HFFc6 (cell line): ENCODE measurements at places on chromosomes 11 and 22. TPM values are rescaled to one million over a fixed set of nuclear protein-coding genes. Genes with fewer than 3 reads are reported as not detected.

Gene IFITM10
- total RNA-seq: 0.38 to 0.92 TPM (median 0.70 TPM) in 3 replicates

Gene CD3D
- total RNA-seq: not detected in 3 replicates

Gene RAB39A
- total RNA-seq: not detected in 3 replicates

DNA sequence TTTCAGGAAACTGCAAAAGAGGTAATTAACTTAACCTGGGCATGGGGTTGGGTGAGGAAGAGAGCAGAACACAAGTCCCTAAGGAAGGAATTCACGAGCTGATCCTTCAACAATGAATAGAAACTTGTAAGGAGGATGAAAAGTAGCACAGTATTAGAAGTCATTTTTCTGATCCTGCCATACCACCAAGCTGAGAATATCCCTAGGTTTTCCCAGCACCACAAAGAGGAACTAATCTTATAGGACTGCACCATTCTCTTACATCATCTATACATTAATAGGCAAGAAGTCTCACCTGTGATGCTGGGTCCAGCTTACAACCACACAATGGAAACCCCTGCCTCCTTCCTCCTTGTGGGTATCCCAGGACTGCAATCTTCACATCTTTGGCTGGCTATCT is at the start of gene OR52I1:
Gene OR52I1 (plus strand): TSS at position 301 of the 400 bp plus-strand sequence. CDS start 0 bp downstream, at position 301.
- no peaks in the 10 kb centered on the region; the same call in 1 of the 2 replicates for H3K36me3 ChIP-seq
- H3K4me1 ChIP-seq: no peaks in the 10 kb centered on the region
- no peak for DNase-seq

DNA sequence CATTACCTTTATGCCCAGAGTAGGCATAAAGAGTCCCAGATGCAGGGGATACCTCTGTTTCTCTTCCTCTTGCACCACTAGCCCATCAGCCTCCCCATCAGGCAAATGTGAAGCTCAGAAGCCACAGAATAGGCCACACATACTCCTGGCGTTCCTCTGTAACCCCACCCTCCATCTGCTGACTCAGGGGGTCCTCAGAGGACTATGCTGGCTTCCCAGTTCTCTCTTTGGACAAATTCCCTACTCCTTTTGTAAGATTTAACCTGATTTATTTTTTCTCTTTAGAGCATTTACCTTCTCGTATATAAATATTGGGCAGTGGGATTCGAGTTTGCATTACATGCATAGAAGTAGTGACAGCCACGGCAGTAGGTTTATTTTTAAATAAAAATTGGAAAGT is 262.3 kb upstream of the CADM1 start:
- no peak overlapping the region for H3K4me3 ChIP-seq
- H3K27me3 ChIP-seq: no peaks in the 10 kb centered on the region
- H3K27ac ChIP-seq: no peak overlapping the region
- H3K4me1 ChIP-seq: no peaks in the 10 kb centered on the region

- H3K27me3 ChIP-seq: no peaks in the 10 kb centered on the region
- H3K4me1 ChIP-seq: no peaks in the 10 kb centered on the region
- H3K27ac ChIP-seq: no peak overlapping the region
- H3K4me3 ChIP-seq: no peak overlapping the region
These were observed 45.3 kb downstream of the CADM1 start for GRCh38 chr11:115458877-115459276.

- no peak overlapping the region for H3K27ac ChIP-seq
- no peak overlapping the region for H3K4me3 ChIP-seq
- no peaks in the 10 kb centered on the region for H3K36me3 ChIP-seq
- H3K27me3 ChIP-seq: no peaks in the 10 kb centered on the region
- H3K4me1 ChIP-seq: no peaks in the 10 kb centered on the region
These were observed 6.2 kb upstream of the RBM4B start for GRCh38 chr11:66683877-66684276.

DNA sequence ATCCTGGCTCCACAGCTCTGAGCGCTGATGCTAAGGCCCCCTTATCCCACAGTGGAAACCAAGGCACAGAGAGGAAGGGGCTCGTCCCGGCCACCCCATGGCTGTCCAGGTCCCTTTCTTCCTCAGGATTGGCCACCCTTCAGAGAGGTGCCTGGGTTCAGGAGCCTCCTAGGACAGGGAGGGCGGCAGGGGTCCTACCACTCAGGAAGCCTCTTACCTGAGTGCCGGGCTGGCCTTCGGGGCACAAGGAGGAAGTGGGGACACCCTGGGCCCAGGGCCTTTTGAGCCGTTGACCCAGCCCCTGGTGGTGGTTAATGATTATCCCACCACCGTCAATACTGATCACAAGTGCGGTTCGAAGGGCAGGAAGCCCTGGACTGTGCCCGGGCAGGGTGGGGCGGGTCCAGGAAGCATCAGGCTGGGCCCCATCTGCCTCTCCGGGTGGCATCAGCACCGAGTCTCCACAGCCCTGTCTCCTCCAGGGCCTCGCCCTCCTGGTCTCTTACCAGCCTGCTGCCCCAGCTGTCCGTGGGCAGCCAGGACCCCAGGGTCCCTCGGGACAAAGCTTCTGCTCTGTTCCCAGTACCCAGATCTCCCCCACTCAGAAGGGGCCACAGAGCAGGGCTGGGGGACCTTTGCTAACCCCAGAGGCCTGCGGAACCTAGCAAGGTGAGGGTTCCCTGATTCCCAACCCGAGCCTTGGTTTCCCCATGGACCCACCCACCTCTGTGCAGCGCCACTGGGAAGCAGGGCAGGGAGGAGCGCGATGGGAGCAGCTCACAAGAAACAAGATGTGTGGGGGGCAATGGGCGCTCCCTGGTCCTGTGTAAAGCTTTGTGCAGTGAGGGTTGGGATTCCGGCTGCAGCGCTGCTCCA is 15.0 kb upstream of the EHD1 start:
- H3K27me3 ChIP-seq: no peaks in the 10 kb centered on the region
- H3K27ac ChIP-seq: no peak overlapping the region
- H3K36me3 ChIP-seq: no peaks in the 10 kb centered on the region
- no peak for DNase-seq
- no peak overlapping the region for H3K4me3 ChIP-seq

GRCh38 chr11:6452219-6452618 is 11.4 kb upstream of the HPX start:
- peaks cover 9% of the 10 kb centered on the region; the same call in 1 of the 2 replicates for H3K36me3 ChIP-seq
- no peak for DNase-seq
- no peak overlapping the region for H3K4me3 ChIP-seq
- no peaks in the 10 kb centered on the region for H3K27me3 ChIP-seq
- H3K4me1 ChIP-seq: 0 out of 2 replicates have a peak, but pooled peaks cover 6% of the 10 kb centered on the region

DNA sequence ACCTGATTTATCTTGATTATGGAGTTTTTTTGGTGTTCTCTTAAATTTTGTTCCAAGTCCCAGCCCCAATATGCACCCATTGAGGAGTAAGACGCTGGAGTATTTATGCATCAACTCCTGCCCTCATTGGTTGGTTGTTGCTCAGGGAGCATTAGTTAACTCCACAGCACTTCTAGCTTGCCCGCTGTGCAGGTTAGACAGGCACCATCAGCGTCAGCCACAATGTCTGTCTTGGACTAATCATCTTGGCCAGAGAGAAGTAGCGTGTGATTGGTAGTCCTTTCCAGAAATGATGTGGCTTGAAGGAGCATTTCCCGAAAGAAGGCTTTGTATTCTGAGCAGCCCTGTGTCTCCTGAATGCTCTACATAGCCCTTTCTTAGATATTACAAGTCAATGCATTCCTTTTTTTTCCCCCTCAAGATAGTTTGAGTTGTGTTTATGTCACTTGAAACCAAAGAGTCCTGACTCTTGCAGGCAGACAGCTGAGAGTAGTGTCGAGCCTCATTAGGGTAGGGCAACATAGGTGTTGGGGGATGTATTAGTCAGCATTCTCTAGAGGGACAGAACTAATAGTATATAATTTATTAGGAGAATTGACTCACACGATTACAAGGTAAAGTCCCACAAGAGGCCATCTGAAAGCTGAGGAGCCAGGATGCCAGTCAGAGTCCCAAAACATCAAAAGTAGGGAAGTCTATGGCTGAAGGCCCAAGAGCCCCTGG is 94.6 kb upstream of the RCN1 start:
- no peak overlapping the region for H3K27ac ChIP-seq
- H3K4me3 ChIP-seq: peak overlapping the region; percentile 83; the same call in 1 of the 2 replicates
- H3K36me3 ChIP-seq: no peaks in the 10 kb centered on the region
- no peak for DNase-seq
- H3K4me1 ChIP-seq: peaks cover 17% of the 10 kb centered on the region; the same call in 1 of the 2 replicates

DNA sequence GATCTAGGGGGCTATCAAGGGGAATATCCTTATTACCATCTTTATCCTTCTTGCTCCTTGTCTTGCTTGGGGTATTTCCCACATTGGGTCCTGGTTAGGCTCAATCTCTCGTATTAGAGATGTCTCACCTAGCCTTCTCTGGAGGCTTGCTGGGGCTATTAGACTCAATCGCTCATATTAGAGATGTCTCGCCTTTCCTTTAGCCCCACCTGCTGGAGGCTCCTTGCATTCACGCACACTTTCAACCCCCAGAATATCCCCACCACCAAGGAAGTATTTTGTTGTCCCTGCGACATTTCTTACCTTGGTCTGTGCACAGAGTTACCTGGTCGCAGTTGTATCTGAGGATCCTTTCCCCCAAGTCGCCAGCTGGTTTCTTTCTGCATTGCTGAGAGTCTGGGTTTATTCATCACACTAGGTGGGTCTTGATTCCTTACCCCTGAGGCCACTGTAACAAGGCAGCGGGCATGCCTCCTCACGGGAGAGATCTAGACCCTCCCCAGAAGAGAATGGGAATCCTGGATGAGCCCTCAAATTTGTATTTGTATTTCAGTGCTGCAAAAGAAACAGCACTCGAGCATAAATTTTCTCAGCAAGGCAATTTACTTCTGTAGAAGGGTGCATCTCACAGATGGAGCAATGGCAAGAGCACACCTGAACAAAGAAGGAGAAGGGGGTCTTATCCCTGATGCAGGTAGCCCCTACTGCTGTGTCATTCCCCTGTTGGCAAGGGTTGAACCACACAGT is 15.9 kb upstream of the HYLS1 start:
- H3K4me3 ChIP-seq: no peak overlapping the region
- no peaks in the 10 kb centered on the region for H3K36me3 ChIP-seq
- H3K4me1 ChIP-seq: no peaks in the 10 kb centered on the region
- peaks cover 1% of the 10 kb centered on the region; the same call in 1 of the 2 replicates for H3K27me3 ChIP-seq
- peak; percentile 16 for DNase-seq

GRCh38 chr22:42841444-42841843 is 15.6 kb downstream of the ARFGAP3 start:
- peak overlapping the region; percentile 81 for H3K27ac ChIP-seq
- DNase-seq: peak; percentile 75
- peaks cover 48% of the 10 kb centered on the region for H3K36me3 ChIP-seq
- H3K4me3 ChIP-seq: peak overlapping the region; percentile 52

- no peak for DNase-seq
- H3K27me3 ChIP-seq: no peaks in the 10 kb centered on the region; the same call in 1 of the 2 replicates
- H3K4me1 ChIP-seq: peaks cover 62% of the 10 kb centered on the region
- H3K27ac ChIP-seq: peak overlapping the region; percentile 97
- H3K4me3 ChIP-seq: no peak overlapping the region; the same call in 1 of the 2 replicates
These were observed 82.3 kb downstream of the PTPRJ start for GRCh38 chr11:48062649-48063048.

- H3K4me3 ChIP-seq: peak overlapping the region; percentile 41
- H3K27ac ChIP-seq: peak overlapping the region; percentile 96
- no peak for DNase-seq
- H3K4me1 ChIP-seq: no peaks in the 10 kb centered on the region
- peaks cover 34% of the 10 kb centered on the region for H3K36me3 ChIP-seq
- no peaks in the 10 kb centered on the region for H3K27me3 ChIP-seq
These were observed 14.4 kb downstream of the ATXN10 start for GRCh38 chr22:45686004-45686403.

- no peak for DNase-seq
- no peak overlapping the region for H3K27ac ChIP-seq
- H3K4me1 ChIP-seq: no peaks in the 10 kb centered on the region
- H3K36me3 ChIP-seq: no peaks in the 10 kb centered on the region
- H3K4me3 ChIP-seq: no peak overlapping the region
These were observed 56.3 kb downstream of the SLN start for GRCh38 chr11:107655602-107656001.

GRCh38 chr11:118604566-118604965 is 2.8 kb upstream of the PHLDB1 start:
- H3K36me3 ChIP-seq: peaks cover 34% of the 10 kb centered on the region
- DNase-seq: no peak
- H3K4me1 ChIP-seq: peaks cover 61% of the 10 kb centered on the region

DNA sequence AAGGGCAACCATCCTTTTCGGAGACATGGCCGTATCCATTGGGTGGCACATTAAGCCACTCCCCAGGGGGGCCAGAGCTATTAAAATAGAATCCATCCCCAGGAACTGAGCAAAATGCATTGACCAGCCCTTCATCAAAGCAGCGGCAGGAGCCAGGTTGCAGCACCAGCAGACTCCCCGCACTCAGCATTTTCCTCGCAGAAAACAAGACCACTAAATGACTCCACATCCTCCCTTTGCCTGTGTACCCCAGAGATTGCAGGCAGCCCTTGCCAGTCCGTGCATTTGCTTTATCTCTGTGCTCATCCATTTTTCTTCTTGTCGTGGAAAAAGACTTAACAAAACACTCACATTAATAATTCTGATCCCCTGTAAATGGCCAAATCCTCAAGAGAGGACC is 144.4 kb upstream of the LARGE1 start:
- peaks cover 10% of the 10 kb centered on the region; the same call in 1 of the 2 replicates for H3K36me3 ChIP-seq
- H3K4me3 ChIP-seq: no peak overlapping the region
- no peak overlapping the region for H3K27ac ChIP-seq
- DNase-seq: no peak

DNA sequence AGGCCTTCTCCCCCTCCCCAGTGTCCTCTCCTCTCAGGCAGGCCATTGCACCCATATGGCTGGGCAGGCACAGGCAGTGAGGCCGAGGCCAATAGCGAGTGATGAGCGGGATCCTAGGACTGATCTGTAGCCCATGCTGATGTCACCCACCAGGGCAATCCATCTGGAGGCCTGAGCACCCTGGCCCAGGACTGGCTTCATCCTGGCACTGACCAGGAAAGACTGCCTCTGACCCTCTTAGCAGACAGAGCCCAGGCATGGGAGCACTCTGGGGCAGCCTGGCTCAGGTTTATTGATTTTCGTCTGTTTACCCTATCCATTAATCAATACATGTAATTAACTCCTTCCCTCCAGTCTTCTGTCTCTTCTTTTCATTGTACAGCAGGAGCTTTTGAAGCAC is 5.1 kb upstream of the TIRAP start:
- H3K4me1 ChIP-seq: peaks cover 14% of the 10 kb centered on the region
- H3K27me3 ChIP-seq: no peaks in the 10 kb centered on the region; the same call in 1 of the 2 replicates
- H3K36me3 ChIP-seq: peaks cover 33% of the 10 kb centered on the region
- H3K27ac ChIP-seq: no peak overlapping the region
